ENCODE measurements at places on chromosomes 6 and 20. TPM values are rescaled to one million over a fixed set of nuclear protein-coding genes. Genes with fewer than 3 reads are reported as not detected.

The EPPIN gene
- not detected for total RNA-seq

The MTCH1 gene
- total RNA-seq, result 178 TPM

The TSBP1 gene
- total RNA-seq, result not detected

The UST gene
- total RNA-seq, result not detected

The GHRH gene
- not detected for total RNA-seq

The SRSF3 gene
- total RNA-seq, result 425 TPM

The PKIB gene
- 18.6 TPM for total RNA-seq

The LTB gene
- not detected for total RNA-seq

The SPEF1 gene
- not detected for total RNA-seq

DNA sequence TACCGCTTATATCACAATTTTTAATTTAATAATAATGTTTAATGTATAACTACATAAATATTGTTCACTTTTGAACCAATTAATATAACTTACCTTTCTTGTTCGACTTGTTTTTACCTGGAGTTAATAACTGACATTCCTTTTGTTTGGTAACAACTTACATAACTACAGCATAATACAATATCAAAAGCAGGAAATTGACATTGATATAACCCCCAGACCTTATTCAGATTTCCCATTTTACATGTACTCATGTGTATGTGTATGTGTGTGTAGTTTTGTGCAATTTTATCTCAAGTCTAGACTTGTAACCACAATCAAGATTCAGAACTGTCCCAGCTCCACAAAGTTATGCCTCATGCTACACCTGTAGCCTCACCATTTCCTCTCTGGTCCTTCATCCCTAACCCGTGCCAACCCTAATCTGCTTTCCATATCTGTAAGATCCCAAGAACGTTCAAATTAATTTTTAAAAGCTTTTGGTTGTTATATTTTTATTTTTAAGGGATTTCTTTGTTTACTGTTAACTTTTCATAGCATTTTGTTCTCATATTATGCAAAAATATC lies 190.6 kb downstream of the MANEA start:
- no peak for DNase-seq
- H3K4me3 ChIP-seq, result no peak overlapping the region
- peak overlapping the region; percentile 13 for H3K27ac ChIP-seq
- H3K27me3 ChIP-seq, result no peaks in the 10 kb centered on the region
- peaks cover 10% of the 10 kb centered on the region for H3K4me1 ChIP-seq
- no peaks in the 10 kb centered on the region for H3K36me3 ChIP-seq

GRCh38 chr6:145189836-145190235 lies 545.5 kb downstream of the EPM2A start:
- H3K36me3 ChIP-seq, result no peaks in the 10 kb centered on the region
- peaks cover 8% of the 10 kb centered on the region for H3K4me1 ChIP-seq
- no peak overlapping the region for H3K27ac ChIP-seq
- H3K4me3 ChIP-seq, result no peak overlapping the region
- no peak for DNase-seq

DNA sequence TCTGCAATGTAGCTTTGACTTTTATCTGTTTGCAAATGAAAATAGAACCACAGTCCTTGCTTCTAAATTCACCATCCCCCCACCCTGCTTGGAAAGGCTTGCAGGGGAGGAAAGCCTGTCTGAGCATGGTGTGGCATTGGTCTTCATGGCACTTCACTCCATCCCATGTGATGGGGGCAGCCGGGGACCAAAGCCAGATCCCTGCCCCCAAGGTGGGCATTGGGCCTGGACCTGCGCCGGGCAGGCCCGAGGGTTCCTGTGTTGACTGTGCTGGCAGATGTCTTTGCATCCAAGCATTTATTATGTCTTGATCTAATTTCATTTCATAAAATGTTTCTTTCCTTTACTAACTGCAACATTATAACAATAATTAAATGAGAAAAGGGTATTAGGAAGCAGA lies 120.0 kb downstream of the SYNDIG1 start:
- H3K4me1 ChIP-seq, result no peaks in the 10 kb centered on the region
- no peak overlapping the region for H3K27ac ChIP-seq
- H3K36me3 ChIP-seq, result no peaks in the 10 kb centered on the region
- no peak for DNase-seq
- H3K27me3 ChIP-seq, result no peaks in the 10 kb centered on the region
- H3K4me3 ChIP-seq, result no peak overlapping the region

GRCh38 chr6:7016226-7016625 lies 91.5 kb upstream of the RREB1 start:
- no peaks in the 10 kb centered on the region for H3K4me1 ChIP-seq
- no peaks in the 10 kb centered on the region for H3K36me3 ChIP-seq
- no peak overlapping the region for H3K4me3 ChIP-seq
- DNase-seq, result no peak
- no peak overlapping the region for H3K27ac ChIP-seq

DNA sequence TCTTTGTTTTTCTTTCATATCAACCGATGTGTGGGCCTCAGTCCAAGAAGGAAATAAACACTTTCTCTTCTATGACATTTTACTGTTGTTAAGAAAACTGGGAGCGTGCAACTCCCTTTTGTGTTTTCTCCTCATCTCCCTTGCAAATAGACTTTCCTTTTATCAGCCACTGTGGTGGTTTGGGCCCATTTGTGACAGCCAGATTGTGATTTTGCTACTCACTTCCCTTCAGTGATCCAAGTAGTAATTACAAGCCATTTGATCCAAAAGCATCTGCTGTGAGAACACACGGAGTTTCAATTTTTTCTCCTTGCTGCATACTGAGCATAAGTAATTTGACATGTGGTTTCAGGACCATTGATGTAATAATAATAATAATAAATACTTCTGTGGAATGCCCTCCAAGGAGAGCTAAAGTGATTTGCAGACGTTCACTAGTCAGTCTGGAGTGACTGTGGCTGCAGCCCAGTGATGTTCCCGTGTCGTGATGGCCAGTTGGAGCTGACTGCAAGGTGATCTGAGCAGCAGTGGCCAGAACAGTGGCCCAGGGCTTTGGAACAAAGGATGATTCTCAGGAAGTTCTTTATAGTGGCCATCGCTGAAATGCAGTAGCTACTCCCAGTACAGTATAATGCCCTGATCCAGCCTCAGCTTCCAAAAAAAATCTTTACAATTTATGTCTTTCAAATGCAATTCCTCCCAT lies 91.9 kb upstream of the CLDN20 start:
- H3K4me1 ChIP-seq, result no peaks in the 10 kb centered on the region
- H3K27ac ChIP-seq, result no peak overlapping the region
- no peaks in the 10 kb centered on the region for H3K27me3 ChIP-seq

DNA sequence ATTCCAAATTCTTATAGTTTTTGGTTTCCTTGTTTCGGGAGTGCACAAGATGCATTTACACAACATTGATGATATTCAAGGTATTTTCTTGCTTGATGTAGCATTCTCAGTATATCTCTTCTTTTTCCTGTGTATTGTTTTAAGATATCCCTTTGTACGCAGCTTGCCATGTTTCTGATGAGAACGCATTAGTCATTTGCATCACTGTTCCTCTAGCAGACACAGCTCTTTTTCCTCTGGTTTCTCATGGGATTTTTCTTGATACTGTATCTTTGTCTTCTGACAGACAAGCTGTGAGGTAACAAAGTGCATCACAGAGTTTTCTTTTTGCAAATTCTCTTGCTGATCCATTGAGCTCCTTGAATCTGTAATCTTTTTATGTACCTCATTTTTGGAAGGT lies 146.4 kb downstream of the SLC22A3 start:
- H3K27ac ChIP-seq, result no peak overlapping the region
- no peak overlapping the region for H3K4me3 ChIP-seq
- H3K4me1 ChIP-seq, result no peaks in the 10 kb centered on the region
- no peak for DNase-seq

DNA sequence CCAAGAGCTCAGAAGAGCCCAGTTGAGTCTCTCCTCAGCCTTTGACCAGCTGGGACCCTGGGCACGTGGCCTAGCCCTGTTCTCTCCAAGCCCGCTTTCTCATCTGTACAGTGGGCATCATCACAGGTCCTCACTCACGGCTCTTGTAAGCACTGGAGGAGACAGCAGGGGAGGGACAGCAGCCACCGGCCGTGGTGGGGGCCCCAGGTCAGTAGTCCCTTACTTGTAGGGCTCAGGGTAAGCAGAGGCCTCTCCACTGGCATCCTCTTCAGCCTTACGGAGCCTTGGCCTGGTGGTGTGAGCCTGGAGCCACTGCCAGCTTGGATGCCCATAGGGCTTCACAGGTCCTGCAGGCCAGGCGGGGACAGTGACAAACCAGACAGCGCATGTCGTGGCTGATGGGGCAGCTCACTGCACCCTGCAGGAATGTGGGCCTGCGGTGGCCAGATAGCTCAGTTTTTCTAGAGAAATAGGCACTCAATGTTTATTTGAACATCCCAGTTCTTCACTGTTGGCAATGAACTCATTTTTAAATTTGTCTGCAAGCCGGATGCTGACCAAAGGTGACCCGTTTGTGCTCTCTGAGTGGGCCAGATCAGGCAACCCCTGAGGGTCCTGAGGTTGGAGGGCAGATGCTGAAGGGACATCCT lies 65.1 kb downstream of the ADNP start:
- no peak overlapping the region for H3K4me3 ChIP-seq
- DNase-seq, result no peak
- H3K36me3 ChIP-seq, result no peaks in the 10 kb centered on the region
- no peaks in the 10 kb centered on the region for H3K27me3 ChIP-seq
- no peak overlapping the region for H3K27ac ChIP-seq

GRCh38 chr20:38805502-38805957 lies at the start of gene PPP1R16B:
TSS of gene PPP1R16B (plus strand) at chr20:38805697. CDS start at chr20:38835926, 30,229 bp downstream.
- H3K36me3 ChIP-seq, result no peaks in the 10 kb centered on the region
- no peaks in the 10 kb centered on the region for H3K4me1 ChIP-seq
- H3K27me3 ChIP-seq, result peaks cover 3% of the 10 kb centered on the region

GRCh38 chr6:30258204-30258603 lies 45.0 kb upstream of the TRIM26 start:
- no peak for DNase-seq
- H3K4me1 ChIP-seq, result peaks cover 8% of the 10 kb centered on the region
- H3K4me3 ChIP-seq, result no peak overlapping the region
- no peak overlapping the region for H3K27ac ChIP-seq

DNA sequence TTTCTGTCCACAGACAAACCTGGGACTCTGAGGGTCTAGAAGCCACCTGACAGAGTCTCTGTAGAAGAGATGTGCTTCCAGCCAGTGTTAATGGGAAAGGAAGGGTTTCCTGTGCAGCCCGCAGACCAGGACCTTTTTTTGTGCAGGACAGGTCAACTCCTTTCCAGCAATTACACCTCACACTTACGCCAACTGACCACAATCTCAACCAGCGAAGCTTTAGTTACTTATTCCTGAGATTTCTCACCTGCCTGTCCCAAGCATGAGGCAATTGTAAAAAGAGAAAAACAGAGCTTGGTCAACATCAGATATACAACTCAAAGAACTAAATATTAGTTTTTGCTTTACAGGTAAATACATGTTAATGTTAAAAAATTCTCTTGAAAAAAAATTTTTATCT lies 393.8 kb upstream of the ID4 start:
- H3K4me1 ChIP-seq, result no peaks in the 10 kb centered on the region
- no peaks in the 10 kb centered on the region for H3K36me3 ChIP-seq
- DNase-seq, result no peak
- no peaks in the 10 kb centered on the region for H3K27me3 ChIP-seq
- no peak overlapping the region for H3K4me3 ChIP-seq
- no peak overlapping the region for H3K27ac ChIP-seq

- no peak overlapping the region for H3K4me3 ChIP-seq
- H3K4me1 ChIP-seq, result no peaks in the 10 kb centered on the region
- H3K36me3 ChIP-seq, result no peaks in the 10 kb centered on the region
- no peaks in the 10 kb centered on the region for H3K27me3 ChIP-seq
- no peak for DNase-seq
These were observed 57.6 kb downstream of the NUDT3 start for GRCh38 chr6:34334796-34335416.

DNA sequence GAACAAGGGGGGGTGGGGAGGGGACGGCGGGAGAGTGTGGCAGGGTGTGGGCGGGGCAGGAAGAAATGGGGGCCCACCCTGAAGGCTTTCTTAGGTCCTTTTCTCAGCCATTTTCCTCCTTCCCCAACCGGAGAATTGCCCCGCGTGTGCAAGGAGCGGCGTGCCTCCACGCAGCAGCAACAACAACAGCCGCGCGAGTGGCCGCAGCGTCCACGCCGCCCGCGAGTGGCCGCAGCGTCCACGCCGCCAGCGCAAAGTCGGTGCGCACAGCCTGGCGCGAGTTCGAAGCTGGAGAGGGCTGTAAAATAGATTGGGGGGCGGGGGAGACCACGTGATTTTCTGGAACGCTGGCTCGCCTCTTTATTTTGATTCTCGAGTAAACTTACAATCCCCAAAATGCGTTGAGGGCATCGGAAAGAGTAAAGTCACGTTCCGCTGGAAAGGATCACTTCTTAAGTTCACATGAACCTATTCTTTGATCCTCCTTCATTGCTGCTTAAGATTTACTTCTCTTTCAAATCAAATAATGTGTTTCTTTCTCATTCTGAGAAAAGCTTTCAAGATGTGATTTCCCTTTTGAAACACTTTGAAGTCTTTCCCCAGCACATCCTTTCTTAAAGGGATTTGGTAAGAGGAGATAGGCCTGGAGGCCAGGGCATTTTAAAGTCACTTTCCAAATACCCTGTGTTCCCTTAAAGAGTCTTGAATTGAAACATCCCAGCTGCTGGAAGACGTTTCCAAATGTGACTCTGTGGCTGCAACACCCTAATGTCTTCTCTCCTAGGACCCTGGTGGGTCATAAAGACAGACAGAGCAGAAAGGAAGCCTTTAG lies 66.7 kb upstream of the ZNF217 start:
- H3K27me3 ChIP-seq, result no peaks in the 10 kb centered on the region
- peak overlapping the region; percentile 67 for H3K27ac ChIP-seq
- H3K4me1 ChIP-seq, result peaks cover 29% of the 10 kb centered on the region
- DNase-seq, result peak; percentile 16

GRCh38 chr6:38270367-38270766 lies 369.4 kb downstream of the BTBD9 start:
- H3K36me3 ChIP-seq, result no peaks in the 10 kb centered on the region
- H3K4me3 ChIP-seq, result no peak overlapping the region
- no peaks in the 10 kb centered on the region for H3K4me1 ChIP-seq
- no peak overlapping the region for H3K27ac ChIP-seq
- DNase-seq, result no peak

DNA sequence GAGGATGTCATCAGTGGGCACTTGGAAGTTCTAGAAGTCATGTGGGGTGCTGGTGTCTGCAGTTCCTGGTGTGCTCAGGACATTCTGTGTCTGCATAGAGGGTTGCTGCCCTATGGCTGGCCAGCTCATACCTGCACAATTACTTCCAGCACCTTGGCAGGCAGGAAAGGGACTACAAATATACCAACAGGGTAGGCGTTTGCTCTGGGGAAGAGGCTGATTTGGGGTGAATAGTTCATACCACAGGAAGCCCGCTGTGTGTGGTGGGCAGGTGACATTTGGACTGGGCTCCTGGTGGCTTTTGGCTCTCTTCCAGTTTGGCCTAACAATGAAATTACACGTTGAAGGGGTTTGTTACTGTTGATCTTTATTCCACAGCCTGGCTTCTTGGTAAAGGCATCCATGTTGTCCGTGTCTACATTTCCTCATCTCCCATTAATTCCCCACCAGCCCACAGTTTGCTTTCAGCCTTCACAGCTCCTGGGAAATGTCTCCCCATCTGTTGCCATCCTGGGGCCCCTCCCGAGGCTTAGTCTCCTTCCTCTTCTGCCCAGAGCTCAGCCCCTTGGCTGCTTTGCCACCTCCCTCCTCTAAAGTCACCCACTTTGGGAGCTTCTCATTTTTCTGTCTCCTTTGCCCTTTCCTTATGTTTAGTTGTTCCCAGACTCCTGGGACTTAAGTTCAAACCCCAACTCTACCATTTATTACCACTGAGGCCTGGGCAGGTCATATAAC lies 88.1 kb downstream of the RSPH3 start:
- H3K4me1 ChIP-seq, result peaks cover 23% of the 10 kb centered on the region
- no peaks in the 10 kb centered on the region for H3K27me3 ChIP-seq
- peak overlapping the region; percentile 89 for H3K27ac ChIP-seq
